ENCODE measurements at places on chromosomes 2 and 18.
A peak's percentile ranks its signal among the peaks of the same experiment; 100 is the strongest.

- DNase-seq: no peak
These were observed 65.1 kb downstream of the SIGLEC15 start for GRCh38 chr18:45890606-45891005.

DNA sequence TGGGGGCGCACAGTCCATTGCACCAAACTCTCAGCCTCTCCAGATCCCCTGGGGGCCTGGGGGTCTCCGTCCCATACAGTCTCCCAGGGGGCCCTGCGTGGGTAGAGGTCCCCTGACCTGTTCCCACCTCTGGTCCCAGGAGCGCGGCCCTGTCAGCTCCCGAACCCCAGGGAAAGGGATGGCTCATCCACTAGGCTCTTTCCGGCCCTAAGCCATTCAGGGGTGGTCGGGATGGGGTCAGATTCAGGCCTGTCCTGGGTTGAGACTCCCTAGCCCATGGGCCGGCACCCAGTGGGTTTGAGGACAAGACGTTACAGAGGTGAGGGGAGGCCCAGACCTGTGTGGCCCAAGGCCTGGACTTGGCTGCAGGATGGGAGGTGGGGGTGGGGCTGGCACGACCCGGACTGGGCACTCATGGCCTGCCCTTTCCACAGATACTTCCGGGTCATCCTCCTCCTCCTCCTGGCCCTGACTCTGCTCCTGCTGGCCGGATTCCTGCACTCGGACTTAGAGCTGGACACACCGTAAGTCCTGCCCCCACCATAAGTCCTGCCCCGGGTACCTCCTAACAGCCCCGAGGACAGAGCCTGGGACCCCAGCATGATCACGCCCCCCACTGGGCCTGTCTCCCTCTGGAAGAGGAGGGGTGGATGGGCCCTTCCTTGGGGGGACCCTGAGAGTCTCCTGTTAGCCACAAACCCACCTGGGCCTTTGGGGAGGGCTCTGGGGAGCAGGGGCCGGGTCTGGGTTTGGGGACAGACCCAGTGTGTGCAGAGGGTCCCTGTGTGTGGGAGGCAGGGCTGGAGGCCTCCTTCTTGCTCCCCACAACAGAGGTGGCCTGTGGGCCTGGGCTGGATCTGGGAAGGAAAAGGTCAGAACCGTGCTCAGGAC lies 10.1 kb upstream of the NEU4 start:
- no peak for DNase-seq

- DNase-seq: no peak
These were observed 52.1 kb downstream of the L3MBTL4 start for GRCh38 chr18:6362559-6363129.

DNA sequence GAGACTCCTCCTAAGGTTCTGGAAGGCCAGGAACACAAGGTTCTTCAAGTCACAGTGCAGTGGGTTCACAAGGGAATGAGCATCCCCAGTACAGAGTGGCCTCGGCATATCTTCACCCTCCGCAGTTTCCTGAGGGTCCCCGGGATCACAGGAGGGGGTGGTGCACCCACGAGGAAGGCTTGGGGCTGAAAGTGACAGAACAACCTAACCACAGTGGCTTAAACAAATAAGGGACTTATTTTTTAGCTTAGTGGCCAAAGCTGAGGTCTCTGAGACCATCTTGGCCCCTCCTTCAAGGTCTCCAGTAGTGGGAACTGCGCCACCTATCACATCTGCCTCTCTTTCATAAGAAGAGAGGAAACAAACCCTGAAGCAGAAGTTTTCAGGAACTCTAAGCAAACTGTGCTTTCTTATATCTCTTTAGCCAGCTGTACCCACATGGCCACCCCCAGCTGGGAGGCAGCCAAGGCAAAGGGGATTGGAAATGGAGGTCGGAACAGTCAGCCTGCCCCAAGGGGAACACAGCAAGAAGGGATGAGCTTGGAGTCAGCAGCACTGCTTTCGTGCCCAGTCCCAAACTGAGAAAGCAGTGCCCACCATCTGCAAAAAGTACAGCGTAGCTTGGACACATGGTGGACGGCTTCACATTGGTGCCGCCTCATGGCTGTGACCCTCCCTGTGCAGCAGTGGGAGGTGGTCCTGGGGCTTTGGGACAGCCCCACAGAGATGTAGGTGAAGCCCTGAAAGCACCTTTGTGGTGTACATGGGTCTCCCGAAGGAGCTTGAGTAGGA lies 260.0 kb upstream of the ID2 start:
- DNase-seq: peak; percentile 41

- DNase-seq: no peak
These were observed 4.7 kb downstream of the NRP2 start for GRCh38 chr2:205686783-205687640.

GRCh38 chr2:23385351-23385747 lies 370 bp downstream of the KLHL29 start:
- DNase-seq: no peak

GRCh38 chr2:239882781-239883180 lies 142.4 kb downstream of the NDUFA10 start:
- no peak for DNase-seq

GRCh38 chr2:236646871-236647270 lies 77.2 kb downstream of the ACKR3 start:
- DNase-seq: no peak

DNA sequence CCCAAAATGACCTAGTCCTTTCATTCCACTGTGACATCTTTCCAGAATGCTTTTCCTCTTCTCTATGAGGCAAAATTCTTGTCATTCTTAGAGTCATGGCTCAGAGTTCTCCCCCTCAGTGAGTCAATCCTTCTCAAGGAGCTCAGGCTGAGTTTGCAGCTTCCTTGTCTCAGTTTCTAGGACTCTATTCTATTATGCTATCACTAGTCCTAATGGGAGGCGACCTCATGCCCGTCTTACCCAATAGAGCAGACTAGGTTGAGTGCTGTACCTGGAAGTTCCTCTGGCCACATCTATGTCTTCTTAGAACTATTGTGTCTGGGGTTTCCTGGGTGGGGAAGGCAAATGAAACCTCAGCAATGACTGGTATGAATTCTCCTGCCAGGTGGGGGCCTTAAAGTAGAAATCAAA lies 51.5 kb downstream of the HAUS1 start:
- peak; percentile 51 for DNase-seq

DNA sequence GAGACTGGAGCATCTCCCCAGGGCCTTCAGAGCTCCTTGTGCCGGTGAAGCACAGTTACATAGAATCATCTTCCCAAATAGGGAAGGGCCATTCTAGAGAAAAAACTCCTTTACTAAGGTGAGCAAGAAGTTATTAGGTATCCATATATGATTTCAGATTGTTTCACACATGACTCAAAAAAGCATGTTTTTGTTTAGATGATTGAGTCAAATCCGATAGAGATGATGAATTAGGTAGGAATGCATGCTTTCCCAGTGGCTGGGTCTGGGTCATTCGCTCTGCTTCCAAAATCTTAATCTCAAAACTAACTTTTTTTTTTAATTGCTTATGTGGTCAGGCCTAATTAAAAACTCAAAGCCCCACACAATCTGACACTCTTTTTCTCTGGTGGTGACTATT lies 3.8 kb downstream of the NT5C1B start:
- no peak for DNase-seq

- DNase-seq: no peak
These were observed 19.7 kb upstream of the TUBB6 start for GRCh38 chr18:12288403-12288755.

DNA sequence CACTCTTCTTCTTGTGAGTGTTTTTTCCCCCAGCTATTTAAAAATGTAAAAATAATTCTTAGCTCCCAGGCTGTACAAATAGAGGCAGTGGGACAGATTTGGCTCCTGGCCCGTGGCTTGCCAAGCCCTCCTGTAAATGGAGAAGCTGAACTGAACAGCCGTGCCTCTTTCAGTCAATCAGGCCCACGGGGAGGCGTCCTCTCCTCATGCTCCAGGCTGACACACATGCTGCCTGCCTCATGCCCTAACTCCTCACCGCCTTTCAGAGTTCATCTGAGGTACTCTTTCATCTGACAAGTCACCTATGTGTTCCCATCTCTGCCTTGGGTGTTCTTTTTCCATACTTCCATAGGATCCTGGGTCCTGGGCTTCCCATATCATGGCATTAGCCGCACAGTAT lies 58.9 kb downstream of the BMP10 start:
- peak; percentile 31 for DNase-seq

DNA sequence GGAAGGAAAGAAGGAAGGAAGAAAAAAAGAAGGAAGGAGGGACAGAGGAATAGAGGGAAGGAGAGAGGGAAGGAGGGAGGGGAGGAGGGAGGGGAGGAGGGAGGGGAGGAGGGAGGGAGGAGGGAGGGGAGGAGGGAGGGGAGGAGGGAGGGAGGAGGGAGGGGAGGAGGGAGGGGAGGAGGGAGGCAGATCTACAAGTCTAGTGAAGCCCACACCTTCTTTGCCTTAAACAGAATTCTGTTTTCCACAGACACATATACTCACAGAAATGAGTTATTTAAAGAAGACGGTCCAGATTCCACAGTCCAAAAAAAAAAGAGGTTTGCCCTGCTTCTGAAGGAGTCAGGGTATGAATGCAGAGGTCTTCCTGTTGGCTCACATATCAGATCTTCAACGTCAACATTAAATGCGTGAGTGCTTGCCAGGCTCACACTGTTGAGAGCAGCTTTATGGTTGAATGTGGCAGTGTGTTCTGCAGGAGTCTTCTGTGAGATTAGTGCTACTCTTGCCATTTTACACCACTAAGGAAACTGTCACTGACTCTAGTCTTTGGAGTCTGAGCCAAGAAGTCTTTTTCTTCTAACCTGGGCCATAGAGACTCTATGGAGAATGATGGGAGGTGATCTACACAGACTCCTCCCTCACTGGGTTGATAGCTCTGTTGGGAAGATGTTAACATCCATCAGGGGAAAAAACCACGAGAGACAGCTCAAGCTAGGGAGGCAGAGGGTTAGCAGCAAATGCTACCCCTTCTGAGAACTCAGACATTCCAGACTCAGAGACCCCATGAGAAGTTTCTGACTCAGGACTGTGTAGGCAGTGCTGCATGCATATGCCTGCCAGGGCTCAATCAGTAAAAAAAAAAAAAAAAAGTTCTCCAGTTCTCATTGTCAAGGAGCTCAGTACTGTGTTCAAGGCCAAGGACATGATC lies 23.3 kb downstream of the PAX8 start:
- no peak for DNase-seq
